ENCODE measurements at places on chromosomes 1 and 21.

GRCh38 chr1:234862944-234863515 lies 253.1 kb upstream of the IRF2BP2 start:
- DNase-seq = no peak

DNA sequence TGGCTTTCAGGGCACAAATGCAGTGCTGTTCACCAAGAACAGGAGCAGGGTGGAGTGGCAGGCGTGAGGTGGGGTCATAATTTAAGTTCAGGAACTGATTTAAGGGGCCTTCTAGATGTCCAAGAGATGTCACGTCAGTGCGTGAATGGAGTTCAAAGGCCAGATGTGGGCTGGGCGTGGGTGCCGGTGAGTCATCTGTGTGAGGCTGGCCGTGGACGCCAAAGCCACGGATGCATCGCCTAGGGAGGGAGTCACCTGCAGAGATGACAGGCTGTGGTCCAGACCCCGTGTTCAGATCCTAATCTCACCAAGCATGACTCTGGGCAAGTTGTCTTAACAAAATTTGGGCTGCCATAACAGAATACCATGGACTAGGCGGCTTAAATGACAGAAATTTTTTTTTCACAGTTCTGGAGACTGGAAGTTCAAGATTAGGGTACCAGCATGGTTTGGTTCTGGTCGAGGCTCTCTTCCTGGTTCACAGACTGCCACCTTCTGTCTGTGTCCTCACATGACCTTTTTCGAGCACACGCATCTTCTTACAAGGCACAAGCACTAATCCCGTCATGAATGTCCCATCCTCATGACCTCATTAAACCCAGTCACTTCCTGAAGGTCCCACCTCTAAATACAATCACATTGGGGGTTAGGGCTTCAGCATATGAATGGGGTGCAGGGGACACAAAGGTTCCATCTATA lies 109.6 kb downstream of the PRDM2 start:
- DNase-seq = no peak

- no peak for DNase-seq
Observed at GRCh38 chr1:181558416-181558815, 75.1 kb downstream of the CACNA1E start.

DNA sequence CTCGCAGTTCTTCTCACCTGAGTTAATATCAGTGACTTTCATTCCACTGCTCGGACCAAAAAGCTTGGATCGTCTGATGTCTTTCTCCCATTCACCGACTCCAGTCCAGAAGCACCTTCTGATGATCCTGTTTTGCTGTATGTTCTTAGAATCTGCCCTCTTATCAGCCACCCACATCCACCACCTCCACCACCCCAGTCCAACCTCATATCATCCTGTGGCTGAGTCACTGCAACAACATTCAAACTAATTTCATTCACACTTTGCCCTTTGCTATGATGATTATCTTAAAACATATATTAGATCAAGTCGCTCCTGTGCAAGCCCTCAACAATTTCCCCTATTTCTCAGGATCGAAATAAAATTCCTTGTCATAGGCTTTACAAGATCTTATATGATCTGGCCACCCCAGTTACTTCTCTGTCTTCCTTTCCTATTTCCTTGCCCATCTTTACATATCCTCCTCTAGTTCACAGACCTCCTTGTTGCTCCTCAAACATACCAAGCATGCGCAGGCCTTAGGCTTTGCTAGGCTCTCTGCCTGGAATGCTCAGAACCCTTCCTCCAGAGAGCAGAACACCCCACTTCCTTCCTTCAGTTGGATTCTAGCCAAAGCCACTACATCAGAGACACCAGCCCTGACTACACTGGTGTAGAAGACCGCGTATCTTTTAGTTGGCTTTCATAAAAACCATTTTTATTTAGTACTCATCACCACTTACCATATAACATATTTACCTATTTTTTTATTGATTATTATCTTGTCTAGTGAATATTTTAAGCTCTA lies 335.7 kb upstream of the GREM2 start:
- no peak for DNase-seq

- peak; percentile 77 for DNase-seq
Observed at GRCh38 chr1:204341380-204341779, 18.3 kb downstream of the PLEKHA6 start.

DNA sequence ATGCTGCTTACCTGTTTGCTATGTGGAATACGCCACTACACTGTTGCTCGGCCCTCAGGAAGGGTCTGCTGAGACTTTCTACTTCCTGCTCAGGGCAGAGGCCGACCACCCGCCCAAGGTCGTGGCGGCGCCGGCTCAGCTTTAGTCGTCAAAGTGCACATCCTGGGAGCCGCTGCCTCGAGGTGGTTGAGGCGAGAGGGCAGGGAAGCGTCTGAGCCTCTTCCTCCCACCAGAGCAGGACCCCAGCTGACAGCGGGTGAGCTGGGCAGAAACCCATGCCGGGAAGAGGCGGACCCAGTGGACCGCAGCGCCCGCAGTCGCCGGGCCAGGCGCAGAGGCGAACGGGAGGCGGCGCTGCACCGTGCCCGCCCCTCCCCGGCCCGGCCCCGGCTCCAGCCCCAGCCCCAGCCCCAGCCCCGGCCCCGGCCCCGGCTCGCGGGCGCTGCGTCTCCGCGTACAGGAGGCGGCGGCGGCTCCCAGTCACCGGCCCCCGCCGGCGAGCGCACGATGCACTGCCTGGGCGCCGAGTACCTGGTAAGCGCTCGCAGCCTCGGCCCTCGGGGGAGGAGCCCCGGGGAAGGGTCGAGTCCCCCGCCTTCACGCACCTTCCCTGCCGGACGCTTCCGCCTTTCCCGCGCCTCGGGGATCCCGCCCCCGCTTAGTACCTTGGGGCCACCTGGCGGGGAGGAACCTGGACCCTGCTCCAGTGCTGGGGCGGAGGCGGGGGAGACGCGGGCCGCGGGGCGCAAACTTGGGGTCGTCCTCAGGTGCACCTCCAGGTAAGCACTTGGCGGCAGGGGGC lies at the start of gene SLC44A3:
Gene SLC44A3, plus strand, starts transcription at position 413 of the 802 bp plus-strand sequence. Its CDS starts 95 bp downstream, at position 508.
- peak; percentile 44 for DNase-seq

GRCh38 chr1:17059391-17060305 lies 5.8 kb upstream of the SDHB start:
- DNase-seq = peak; percentile 65

- DNase-seq = peak; percentile 7
Observed at GRCh38 chr1:97243973-97244560, 522.5 kb downstream of the PTBP2 start.

DNA sequence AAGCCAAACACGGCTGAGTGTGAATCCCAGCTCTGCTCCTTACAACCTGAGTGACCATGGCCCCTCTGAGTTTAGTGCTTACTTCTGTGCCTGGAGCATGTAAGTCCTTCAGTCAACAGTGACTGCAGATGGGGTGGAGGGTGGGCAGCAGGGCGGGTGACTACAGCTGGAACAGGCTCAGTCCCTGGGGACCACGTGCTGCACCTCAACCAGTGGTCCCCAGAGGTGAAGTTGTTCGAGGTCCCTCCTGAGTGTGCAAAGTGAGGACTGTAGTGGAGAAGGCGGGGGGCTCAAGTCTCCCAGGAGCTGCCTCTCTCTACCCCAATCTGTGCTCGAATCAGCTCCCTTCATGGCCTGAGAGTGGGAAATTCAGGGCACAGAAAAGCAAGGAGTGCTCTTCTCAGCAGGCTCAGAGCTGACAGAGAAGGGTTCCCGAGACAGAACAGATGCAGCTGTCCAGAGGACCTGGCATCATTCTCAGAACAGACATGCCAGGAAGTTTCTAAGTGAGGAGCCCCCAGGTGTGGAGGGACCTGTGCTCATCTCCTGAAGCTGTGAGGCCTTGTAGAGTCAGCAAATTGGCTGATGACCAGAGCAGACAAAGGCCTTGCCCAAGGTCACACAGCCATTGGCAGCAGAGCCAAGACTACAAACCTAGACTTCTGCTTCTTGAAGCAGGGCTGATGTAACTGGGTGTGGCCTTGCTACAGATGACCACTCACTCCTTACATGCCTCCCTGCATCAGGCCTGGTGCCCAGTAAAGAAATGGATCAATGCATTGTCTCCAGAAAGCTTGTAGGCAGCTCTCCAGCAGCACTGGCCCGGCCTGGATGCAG lies 61.7 kb upstream of the EDN2 start:
- no peak for DNase-seq

DNA sequence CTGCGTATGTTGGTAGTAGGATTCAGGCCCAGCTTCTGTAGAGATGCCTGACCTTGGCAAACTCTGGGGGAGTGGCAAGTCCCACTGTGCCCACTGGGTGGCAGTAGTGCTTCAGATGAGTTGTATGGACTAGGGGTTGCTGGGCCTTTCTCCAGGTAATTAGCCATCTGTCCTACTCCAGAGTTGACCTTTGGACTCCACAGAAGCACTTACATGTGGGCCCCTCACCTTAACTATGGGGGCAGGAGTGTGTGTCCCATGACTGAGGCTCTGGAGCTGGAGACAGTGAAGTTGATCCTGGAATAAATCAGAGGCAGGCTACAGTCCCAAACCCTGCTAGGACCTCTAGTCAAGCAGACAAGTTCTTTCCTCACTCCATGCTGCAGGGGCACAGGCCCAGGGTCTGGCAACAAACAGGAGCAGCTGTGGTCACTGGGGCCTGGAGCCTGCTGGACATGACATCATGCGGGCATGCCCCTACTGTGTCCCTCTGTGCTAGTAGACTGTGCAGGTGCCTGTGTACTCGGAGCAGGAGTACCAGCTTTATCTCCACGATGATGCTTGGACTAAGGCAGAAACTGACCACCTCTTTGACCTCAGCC lies 4.6 kb downstream of the DMAP1 start:
- DNase-seq = peak; percentile 82

DNA sequence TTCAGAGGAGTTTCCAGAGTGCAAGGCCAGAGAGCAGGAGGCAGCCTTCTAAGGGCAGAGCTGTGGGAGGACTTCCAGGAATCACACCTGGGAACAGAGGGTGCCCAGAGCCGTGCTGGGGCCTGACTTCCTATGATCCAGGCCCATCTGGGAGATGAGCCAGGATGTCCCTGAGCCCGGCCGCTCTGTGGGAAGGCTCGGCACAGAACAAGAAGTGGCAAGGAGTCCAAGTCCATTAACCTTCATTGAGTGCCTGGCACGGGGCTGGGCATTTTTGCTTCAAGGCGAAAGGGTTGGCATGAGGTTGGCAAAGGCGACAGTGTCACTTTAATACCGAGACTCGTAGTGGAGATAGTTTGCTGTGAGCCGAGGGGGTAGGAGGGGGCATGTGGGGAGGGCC lies 18.2 kb downstream of the TMEM201 start:
- DNase-seq = no peak

GRCh38 chr1:3774946-3775489 lies 2.5 kb downstream of the SMIM1 start:
- no peak for DNase-seq

DNA sequence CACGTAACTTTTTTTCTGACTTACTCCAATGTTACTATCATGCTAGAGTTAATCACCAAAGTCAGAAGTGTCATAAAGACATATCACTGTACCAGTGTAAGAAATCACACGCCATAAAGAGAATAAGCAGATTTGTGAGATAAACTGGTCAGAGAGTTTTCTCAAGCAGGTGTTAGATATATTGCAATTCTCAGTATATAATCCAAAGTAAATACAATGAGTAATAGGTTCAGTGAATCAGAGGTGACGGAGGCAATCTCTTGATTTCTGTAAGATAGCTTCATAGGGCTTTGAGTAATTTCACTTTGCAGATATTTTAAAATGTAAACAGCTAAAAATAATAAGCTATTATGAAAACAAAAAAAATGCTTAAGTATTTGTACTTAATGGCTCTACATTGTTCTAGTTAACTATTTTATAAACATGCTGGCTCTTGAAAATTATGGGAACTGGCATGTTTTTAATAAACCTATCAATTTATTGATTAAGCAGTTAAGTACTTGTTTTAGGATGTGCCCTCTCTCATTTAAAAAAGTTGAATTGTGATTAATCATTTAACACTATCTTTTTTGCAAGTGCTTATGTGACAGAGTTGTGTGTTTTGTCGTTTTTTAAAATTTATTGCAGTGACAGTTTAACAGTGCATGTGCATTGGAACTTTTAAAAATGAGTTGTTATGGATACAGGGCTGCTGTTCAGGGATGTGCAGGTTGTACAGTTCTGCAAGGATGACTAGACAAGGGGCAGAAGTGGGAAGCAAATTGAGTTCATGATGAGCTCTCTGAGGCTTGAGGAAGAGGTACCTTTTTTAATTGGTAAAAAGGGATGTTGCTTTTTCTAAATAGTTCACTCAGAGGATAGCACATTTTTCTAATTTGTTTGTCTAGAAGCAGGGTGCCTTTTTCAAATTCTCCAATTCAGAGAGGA lies 119.1 kb downstream of the USP25 start:
- DNase-seq = no peak

DNA sequence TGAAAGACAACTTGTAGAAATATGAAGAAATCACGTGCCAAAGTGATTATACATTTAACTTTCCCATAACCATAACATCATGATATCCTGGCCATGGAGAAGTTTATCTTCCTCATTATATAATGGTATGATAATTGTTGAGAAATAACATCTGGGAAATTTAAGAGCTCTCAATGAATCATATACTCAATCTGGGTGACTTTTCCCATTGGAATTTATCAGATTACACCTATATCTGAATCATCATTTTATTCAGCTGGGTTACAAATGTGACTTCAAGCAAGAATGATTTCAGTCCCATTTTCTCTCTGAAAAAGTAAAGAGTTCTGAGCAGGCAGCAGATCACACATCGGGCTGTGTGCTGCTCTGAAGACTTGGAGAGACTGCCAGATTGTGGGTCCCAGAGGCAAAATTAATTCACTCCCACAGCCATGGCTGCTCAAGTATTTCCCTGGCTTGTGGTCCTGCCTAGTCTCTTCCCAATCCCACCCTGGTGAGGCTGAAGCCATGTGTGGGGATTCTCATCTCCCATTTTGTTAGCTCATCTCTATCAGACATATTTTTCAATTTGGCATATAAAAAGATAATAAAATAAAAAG lies 278.0 kb downstream of the MRPL39 start:
- DNase-seq = no peak

GRCh38 chr1:54975356-54976108 lies 4.9 kb upstream of the TMEM61 start:
- peak; percentile 67 for DNase-seq

GRCh38 chr1:18991585-18991984 lies 35.1 kb upstream of the IFFO2 start:
- no peak for DNase-seq

- DNase-seq = no peak
Observed at GRCh38 chr1:183101081-183101480, 77.9 kb downstream of the LAMC1 start.

GRCh38 chr1:182629499-182630096 lies 25.4 kb upstream of the RGS16 start:
- no peak for DNase-seq

- DNase-seq = peak; percentile 25
Observed at GRCh38 chr1:153261281-153262069, 2.0 kb downstream of the LORICRIN start.

GRCh38 chr1:228306275-228307217 lies 98.7 kb downstream of the OBSCN start:
- DNase-seq = no peak

DNA sequence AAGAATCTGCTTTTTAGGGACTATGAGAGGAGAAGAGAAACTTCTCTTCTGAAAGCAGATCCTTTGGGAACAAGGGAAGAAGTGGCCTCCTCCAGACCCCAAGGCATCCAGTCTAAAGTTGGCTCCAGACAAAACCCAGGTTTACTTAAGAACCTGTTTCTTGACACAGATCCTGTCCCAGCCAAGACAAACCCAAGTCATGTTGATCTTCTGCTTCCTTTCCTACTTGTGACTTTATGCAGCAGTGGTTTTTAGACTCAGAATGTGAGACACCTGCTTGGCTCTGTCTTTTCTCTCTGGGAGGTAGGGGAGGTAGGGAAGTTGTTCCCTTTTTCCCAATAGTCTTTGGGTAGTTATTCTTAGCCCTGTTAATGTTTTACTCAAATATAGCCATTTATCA lies 38.3 kb downstream of the ELAPOR1 start:
- DNase-seq = no peak

GRCh38 chr1:65904681-65905083 lies 112.0 kb downstream of the PDE4B start:
- DNase-seq = no peak
